SJSA1 (cell line): ENCODE measurements at places on chromosomes 1 and 21. TPM values are rescaled to one million over a fixed set of nuclear protein-coding genes. Genes with fewer than 3 reads are reported as not detected.

DNA sequence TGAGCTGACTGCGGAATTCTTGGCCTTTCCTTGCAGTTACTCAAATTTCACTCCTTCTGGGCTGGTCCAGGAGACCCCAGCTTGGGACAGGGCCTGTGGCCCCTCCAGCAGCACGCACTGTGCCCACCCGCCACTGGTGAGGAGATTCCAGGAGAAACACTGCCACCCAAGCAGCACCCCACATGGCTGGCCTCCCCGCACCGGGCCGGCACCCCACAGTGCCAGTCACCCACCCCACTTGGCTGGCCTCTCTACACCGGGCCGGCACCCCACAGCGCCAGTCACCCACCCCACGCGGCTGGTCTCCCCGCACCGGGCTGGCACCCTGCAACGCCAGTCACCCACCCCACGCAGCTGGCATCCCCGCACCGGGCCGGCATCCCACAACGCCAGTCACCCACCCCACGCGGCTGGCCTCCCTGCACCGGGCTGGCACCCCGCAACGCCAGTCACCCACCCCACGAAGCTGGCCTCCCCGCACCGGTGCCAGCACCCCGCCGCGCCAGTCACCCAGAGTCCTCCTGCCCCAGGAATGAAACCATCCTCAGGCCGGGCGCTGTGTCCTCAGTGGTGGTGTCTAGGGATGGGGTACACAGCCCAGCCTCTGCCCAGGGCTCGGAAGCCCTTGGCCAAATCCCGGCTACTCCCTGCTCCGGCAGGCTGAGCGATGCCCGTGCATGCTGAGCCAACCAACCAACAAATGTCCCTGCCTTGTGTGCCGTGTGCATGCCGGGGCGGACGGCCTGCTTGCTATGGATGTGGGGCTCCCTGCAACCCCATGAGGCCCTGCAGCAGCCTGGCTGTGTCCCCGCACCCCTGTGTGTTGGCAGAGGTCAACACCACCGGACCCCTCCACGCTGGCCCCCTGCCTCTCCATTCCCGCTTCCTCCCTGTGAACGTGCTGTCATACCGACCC lies 38.6 kb upstream of the TSPEAR start:
- DNase-seq: no peak

GRCh38 chr1:198205016-198205684 lies 48.4 kb downstream of the NEK7 start:
- no peak for DNase-seq

TMEM59 gene
- total RNA-seq: 310 and 384 TPM in 2 replicates

- DNase-seq: no peak
These were observed 227.1 kb downstream of the KCTD3 start for GRCh38 chr1:215794156-215794555.

RGS8 gene
- total RNA-seq: 0.37 TPM in 1 of 2 replicates, not detected in the other
